ENCODE measurements at places on chromosomes 3 and 15.

DNA sequence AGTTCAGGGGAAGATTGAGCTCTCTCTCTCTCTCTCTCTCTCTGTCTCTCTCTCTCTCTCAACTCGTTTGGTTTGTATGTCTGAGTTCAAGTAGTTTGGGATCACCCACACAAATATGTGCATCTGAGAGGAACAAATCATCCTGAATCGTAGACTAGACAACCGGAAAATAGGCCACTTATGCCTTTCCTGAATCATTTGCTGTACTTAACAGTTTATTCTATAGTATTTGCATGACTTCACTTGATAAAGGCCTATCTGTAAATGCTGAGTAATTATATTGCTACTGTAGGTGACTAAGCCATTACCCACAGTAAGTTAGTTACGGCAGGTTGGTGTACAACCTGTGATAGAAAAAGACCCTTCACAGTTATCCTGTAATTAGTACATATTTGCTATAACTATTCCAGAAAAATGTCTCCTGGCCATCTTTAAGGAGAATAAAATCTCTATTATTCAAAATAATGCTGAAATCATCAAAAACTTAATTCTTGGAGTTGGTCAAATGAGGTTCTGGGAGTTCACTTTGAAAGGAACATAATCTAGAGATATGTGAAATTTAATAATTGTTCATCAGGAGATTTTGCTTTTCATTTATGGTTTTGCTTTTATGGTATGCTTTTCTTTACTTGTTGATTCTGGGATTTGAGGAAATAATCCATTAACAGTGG, 31.1 kb downstream of the OXSM start:
- DNase-seq = no peak

DNA sequence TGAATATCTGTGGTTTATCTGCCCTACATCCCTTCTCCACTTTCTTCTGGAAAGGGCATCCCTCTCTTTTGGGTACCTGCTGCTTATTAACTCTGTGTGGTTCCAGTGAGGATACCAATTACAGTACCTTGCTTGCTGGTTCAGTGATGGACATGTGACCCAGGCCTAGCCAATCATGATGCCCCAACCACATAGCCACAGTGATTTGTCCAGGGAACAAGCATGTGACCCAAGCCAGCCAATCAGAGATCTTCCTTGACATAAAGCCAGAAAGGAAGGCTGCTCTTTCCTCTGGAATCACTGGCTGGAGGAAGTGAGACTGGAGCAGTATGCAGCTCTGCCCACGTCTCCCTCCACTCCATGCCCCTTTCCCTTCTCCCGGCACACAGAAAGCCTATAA, 10.9 kb upstream of the TMEM158 start:
- no peak for DNase-seq

DNA sequence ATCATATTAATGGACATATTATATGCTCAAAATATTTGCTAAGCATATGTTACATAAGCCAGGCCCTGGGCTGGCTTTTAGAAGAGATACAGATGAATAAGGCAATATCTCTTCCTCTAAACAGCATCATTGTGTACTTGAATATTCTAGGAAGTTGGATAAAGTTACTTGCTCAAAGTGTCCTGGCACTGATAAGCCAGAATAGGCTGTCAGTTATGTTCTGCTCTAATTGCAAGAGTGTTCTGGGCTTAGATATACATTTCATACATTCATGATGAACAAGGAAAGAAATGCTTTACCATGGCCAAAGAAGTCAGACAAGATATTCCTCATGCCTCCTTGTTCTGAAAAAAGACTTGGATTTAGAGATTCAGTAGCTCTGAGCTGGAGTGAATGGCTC, 40.7 kb downstream of the KBTBD12 start:
- no peak for DNase-seq

DNA sequence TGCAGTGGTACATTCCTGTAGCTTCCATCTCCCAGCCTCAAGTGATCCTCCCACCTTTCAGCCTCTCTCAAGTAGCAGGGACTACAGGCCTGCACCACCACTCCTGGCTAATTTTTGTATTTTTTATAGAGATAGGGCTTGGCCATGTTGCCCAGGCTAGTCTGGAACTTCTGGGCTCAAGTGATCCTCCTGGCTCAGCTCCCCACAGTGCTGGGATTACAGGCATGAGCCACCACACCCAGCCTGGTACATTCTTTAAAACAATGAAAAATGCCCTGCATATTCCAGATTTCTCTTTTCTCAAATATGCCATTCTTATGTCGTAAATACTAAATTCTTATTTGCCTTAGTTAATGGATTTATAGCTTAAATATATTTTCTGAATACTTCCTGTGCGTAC, 581.4 kb downstream of the MECOM start:
- DNase-seq = no peak

- DNase-seq = no peak
Observed at GRCh38 chr3:74268753-74269152, 345.7 kb downstream of the CNTN3 start.

DNA sequence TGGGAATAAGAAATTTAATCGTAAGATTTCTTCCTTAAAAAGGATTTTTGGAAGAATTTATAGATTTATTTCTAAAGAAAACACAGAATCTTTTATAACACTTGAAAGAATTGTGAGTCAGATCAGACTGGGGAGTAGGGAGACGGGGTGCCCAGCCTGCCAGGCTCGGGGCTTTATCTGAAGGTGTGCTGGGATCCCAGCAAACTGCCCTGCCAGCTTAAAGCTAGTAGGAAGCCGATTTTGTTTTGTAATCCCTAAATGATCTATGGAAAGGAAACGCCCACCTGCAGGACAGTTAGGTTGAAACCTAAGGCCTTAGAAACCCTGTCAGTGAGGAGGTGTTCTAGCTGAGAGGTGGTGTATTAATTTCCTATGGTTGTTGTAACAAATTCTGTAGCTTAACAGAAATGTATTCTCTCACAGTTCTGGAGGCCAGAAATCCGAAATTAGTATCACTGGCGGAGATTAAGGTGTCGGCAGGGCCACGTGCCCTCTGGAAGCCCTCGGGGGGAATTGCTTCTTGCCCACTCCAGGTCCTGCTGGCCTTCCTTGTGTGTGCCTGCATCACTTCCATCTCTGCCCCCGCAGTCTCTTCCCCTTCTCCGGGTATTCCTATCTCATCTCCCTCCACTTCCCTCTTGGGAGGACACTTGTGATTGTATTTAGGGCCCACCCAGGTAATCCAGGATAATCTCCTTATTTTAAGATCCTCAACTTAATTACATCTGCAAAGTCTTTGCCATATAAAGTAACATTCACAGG, 19.3 kb upstream of the RAB6B start:
- no peak for DNase-seq

- DNase-seq = no peak
Observed at GRCh38 chr3:154792828-154793227, 287.3 kb upstream of the MME start.
